Hematopoietic multipotent progenitor cell treated with erythropoietin and hydrocortisone succinate and interleukin-3 and kit ligand, for 15 days (in vitro differentiated cells): ENCODE measurements at places on chromosomes 13 and 19.

GRCh38 chr13:113404723-113405471 lies 41.0 kb upstream of the GRTP1 start:
- DNase-seq: no peak

GRCh38 chr19:54266133-54266532 lies 9.1 kb upstream of the LILRB5 start:
- DNase-seq: peak; percentile 42

GRCh38 chr19:18558604-18559003 lies 934 bp downstream of the KXD1 start:
- no peak for DNase-seq

GRCh38 chr19:30070198-30070967 lies 128.3 kb downstream of the URI1 start:
- no peak for DNase-seq

GRCh38 chr19:2236064-2236313 lies 140 bp downstream of the PLEKHJ1 start:
- no peak for DNase-seq

- no peak for DNase-seq
Measured at GRCh38 chr13:74135326-74136083, 1.3 kb upstream of the KLF12 start.

DNA sequence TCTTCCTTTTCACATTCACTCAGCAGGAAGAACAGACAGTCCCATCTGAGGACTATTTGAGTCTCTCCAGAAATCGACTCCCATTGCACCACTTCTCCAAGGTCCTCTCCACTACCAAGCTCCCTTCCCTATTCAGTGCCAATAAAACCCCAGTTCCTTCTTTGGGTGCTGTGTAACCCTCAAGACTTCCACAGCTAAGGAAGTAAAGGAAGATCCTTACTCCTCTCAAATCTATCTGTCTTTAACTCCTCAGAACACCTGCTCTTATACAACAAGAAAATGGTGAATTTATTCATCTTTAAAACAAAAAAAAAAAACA lies 29.2 kb upstream of the TM9SF2 start:
- DNase-seq: no peak
